Activated naive CD4-positive, alpha-beta T cell treated with anti-CD3 and anti-CD28 coated beads, Interleukin-2, amount 50 U/mL, for 16 hours (primary cell): ENCODE measurements at places on chromosomes 7 and 10.

GRCh38 chr10:6148251-6148701 lies 54.5 kb upstream of the PFKFB3 start:
- no peak for DNase-seq

DNA sequence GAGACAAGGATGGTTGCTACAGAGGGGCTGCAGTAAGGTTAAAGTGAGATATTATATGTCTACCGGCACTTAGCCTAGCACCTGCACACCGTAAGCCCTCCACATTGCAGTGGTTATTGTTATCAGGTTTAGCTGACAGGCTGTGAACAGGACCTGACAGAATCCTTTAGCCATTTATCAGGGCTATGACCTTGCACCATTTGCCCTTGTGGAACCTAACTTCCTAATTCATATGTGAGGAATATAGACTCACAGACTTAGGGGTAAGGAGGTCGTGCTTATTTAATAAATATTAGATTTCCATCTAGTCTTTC lies 10.1 kb downstream of the NCOA4 start:
- no peak for DNase-seq

DNA sequence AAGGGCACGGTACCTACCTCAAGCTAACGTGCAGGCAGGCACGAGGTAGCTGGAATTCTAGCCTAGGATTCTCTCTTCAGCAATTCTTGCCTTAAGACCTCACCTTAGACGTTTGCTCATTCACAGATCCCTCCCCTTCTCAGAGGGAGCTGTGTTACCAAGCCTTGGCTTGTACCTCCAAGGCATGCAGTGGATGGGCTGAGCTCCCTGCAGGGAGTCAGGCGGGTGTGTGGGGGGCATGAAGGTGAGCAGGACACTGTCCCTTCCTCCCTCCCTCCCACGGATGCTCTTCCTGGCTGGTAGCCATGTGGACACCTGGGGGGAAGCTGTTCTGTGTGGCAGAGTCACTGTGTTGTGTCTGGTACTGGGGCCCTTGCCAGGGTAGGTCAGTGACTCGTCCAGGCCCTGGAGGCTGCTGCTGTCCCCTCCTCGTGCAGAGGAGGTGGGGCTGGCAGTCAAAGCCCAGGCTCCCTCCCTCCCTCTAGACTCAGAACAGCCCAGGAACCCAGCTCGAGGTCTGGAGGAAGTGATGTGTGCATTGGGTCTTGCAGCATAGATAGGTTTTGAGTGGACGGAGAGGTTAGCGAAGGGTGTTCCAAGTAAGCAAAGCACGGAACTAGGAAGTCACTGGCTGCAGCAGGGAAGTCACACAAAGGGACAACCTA lies 222.2 kb upstream of the SH2B2 start:
- DNase-seq = no peak

GRCh38 chr10:60975716-60976115 lies 31.7 kb upstream of the RHOBTB1 start:
- no peak for DNase-seq

DNA sequence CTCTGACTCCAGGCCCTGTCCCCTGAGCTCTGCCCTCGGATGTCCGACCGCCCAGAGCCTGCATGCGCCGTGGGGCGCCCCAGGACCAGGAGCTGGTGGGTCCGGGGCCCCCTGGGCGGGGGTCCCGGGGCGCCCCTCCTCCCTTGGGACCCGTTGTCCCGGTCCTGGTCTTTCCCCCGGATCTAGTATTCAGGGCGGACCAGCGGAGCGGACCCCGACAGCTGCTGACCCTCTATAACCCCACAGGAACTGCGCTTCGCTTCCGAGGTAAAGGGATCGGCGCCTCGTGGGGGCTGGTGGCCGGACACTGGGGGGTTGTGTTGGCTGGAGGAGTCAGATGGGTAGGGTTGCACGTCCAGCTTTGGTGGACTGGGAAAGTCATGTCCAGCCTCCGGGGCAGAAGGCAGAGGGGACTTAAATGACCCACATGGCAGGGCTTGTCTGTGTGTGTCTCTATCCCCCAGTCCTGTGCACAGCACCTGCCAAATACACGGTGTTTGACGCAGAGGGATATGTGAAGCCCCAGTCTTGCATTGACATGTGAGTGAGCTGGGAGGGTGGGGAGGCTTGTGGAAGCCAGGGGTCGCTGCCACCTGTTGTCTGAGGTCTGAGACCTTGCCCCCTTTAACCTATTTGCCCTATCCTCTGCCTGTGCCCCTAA lies 520 bp downstream of the MOSPD3 start:
- no peak for DNase-seq

DNA sequence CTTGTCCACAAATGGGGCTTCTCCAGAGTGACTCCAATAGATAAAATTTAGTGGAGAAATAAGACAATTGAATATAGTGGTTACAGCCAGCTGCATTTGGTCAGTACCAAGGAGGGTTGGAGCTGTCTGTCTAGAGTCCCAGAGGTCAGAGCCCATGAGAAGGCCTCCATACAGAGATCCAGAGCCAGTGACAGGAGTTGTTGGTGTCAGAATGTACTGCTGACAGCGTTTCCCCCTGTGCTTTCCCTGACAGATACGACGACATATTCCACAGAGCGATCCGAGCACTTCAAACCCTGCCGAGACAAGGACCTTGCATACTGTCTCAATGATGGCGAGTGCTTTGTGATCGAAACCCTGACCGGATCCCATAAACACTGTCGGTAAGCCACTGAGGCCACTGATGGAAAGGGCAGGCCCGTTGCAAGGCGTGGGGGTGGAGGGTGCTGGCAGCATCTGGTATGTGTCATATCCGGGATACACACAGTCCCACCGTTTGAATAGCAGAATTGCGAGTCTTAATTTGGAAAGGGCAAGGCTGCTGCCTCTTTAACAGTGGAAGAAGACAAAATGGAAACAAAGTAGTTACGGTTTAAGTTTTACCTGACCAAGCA lies 483.6 kb downstream of the NRG3 start:
- DNase-seq = no peak

GRCh38 chr7:19369182-19369581 lies 224.0 kb upstream of the FERD3L start:
- no peak for DNase-seq

GRCh38 chr10:73956476-73957359 lies 41.2 kb upstream of the VCL start:
- DNase-seq = no peak

GRCh38 chr10:77969114-77969513 lies 42.6 kb upstream of the DLG5 start:
- DNase-seq = no peak

DNA sequence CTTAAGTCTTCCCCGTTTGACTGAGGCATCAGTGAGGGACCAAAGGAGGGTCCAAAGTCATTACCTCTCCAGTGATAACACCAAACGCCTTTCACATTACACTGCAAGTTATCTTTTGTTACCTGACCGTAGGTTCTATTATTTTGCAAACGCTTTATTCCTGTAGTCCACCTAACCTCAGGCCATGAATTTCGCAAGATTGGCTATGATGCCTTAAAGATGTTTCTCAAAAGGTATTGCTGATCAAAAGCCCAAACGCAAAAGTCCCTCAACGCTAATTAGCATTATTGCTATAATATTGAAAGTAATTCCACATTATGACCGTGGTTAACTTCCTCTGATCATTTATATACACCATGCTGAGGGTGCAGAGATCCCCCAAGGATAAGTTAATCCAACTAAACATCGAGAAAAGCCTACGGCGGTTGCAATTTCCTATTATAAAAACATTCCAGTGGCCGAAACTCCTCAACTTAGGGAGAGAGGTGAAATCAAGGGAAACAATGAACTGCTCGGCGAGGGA lies 649 bp downstream of the DNA2 start:
- DNase-seq = no peak

DNA sequence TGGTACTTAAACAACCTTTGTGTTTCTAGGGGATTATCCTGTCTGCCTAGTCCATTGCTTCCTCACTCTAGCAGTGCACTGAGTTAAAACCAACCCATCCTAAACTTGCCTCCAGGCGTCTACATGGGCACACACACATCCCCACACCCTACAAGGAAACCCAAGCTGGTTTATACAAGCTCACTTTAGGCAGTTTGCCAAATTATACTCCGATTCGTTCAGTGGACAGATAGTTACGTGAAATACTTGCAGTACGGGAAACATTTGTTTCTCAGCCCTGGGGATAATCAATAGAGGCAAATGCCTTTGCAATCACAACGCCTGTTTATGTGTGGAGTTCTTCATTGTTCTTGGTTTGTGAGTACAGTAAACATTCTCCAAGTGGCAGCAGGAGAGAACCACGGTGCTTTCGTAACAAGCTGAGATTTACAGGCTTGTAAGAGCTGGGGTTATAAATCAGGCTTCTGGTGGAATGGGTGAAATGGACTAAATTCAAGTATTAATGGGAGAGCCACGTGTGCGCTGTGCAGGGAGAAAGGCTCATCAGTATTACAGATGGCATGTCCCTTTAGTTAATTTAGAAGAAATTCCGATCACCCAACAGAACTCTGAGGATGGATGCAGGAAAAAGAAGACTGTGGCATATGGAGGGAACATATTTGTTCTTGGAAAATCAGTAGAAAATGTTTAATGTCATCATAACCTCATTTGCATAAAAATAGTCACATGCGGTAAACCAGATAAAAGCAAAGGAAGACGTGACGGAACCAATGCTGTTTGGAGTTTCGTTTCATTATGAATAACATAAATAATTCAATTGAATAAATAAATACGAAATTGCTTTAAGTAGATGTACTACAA lies 217.1 kb downstream of the GALNT17 start:
- DNase-seq = no peak

- no peak for DNase-seq
Measured at GRCh38 chr7:106001196-106001595, 38.1 kb downstream of the CDHR3 start.

GRCh38 chr10:74244097-74244685 lies 93.2 kb downstream of the ADK start:
- DNase-seq = no peak

GRCh38 chr7:80932536-80932935 lies 13.7 kb upstream of the SEMA3C start:
- no peak for DNase-seq

DNA sequence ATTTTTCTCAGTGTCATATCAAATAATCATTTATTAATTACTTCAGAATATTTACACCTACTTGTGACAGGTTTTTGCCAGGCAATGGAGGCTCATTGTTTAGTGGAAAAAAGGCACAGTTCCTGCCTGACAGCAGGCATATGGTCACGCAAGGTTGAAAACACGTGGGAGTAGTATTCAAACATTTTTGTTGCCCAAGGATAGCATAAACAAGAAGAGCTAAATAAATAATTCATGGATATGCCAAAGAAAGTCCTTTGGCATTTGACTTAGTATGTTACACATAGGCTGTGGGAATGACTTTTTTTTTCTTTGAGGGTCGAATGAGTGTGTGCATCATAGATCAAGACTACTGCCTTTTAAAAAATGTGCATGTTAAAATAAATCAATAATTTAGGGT lies 120.5 kb upstream of the SEMA3E start:
- DNase-seq = no peak

- no peak for DNase-seq
Measured at GRCh38 chr7:154837622-154838021, 165.3 kb downstream of the PAXIP1 start.

DNA sequence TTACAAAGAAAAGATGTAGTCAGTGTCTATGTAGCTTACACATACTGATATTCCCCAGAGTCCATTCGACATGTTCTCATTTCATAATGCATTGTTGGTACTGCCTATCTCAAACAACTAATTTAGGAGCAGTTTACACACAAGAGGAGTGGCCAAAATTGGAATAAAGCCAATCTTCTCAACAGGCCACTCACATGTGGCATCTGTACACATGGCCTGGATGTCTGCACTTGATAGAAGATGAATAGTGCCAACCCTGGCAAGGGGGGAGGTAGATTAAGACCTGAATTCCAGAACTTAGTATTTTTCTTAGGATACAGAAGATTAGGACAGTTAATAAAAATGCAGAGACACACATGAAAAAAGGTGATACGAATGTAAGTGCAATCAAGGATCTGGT lies 125.3 kb upstream of the STARD3NL start:
- DNase-seq = no peak

- no peak for DNase-seq
Measured at GRCh38 chr10:65798133-65798532, 1127.7 kb upstream of the LRRTM3 start.

DNA sequence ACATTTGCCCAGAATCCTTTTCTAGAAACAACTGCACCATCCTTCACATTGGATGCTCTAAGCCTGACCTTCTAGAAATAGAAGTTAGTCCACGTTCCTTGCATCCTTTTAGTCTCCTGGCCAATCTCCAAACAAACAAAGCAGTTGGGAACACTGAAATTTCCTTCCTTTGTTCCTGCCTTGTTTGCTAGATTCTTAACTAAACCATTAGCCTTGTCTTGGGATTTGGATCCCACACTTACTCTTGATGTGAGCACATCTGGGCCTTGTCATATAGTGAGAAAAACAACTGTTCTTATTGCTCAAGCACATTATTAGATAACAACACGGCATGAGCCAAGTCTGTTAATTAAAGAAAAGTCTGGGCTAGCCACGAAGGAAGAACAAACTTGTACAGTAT lies 319.3 kb upstream of the GHITM start:
- DNase-seq = no peak

DNA sequence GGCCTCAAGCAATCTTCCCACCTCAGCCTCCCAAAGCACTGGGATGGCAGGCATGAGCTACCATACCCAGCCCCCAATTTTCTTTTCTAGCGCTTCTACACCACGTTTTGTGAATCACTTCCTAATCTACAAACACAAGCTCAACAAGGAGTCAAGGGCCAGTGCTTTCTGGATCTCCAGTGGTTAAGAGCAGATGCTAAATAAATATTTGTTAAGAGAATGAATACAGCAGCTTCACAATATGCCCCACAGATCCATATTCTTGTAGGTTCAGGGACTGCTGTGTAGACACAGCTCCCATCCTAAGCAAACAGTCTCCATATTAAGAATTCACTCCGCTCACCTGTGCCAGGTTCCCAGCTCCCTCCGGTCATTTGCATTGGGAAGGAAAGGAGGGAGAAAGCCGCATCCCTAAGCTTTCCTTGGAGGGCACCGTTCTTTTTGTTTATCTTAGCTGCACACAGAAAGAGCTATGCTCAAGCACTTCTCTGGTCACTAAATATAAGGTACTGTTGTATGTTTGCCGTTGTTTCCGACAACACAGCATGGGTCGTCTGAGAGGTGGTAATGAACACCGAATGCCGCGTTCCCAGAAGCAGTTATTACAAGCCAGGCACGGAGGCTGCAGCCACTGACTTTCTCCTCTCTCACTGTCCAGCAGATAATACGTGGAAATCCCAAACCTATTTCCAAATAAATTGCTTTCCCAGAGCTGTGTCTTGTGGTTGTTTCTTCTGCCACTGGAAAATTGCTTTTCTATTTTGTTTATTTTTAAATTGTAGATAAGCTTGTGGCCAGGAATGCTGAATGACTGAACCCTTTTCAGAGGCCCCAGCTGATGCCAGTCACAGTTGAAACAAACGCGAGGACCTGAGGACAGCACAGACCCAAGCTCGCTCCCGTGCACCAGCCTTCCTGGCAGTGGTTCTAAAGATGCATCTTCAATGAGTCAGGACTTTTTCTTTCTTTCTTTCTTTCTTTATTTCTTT lies 217.1 kb downstream of the PRPF18 start:
- no peak for DNase-seq

DNA sequence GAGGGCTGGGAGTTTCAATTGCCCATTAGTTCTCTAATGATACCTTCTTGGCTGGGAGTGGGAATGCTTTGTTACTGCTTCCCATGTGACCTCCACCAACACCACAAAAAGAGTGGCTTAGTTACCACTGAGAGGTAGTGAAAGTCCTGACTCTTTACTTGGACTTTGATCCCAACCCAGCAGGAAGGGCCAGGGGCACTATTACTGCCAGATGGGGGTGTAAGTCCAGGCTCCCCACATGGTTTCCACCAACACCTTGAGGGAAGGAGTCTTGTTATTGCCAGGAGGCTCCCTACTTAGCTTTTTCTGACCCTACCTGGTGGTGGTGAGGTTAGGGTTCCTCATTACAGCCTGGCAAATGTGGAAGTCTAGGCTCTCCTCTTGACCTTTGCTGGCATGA lies 11.4 kb downstream of the GGCT start:
- no peak for DNase-seq
